ENCODE measurements at places on chromosomes 2 and 18.

DNA sequence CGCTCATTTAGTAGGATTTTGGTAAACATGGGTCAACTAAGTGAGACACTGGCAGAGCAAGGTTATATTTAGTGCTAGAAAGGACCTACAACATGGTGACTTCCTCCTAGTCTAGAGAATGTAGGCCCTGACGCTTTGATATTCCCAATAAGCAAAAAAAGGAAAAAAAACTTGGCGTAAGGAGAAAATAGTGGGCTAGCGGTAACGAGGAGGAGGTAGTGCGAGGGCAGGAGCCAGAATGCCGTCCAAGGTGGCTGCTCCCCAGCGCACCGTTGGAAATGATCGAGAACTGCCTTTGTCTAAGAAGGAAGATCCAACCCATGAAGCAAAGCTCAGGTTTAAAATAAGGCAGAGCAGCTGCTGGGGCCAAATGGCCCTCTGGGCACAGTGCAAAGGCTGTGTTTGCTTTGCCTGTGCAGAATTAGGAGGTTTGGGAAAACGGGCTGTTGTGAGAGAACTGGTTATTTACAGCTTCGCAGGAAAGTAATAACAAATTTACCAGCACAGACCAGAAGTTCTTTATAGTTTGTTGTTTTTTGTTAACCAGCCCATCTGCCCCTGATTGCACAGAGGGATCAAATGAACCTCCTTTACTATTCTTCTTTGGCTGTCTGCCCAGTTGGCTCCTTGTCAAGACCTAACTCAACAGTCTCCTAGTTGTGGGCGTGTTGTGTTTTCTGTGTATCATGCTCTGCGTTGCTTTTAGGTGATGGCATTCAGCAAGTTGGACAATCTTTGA lies 86.6 kb downstream of the ITGB1BP1 start:
- H3K27ac ChIP-seq = peak overlapping the region; percentile 64
- no peak overlapping the region for H3K4me3 ChIP-seq
- H3K27me3 ChIP-seq = no peaks in the 10 kb centered on the region
- H3K36me3 ChIP-seq = peaks cover 82% of the 10 kb centered on the region

DNA sequence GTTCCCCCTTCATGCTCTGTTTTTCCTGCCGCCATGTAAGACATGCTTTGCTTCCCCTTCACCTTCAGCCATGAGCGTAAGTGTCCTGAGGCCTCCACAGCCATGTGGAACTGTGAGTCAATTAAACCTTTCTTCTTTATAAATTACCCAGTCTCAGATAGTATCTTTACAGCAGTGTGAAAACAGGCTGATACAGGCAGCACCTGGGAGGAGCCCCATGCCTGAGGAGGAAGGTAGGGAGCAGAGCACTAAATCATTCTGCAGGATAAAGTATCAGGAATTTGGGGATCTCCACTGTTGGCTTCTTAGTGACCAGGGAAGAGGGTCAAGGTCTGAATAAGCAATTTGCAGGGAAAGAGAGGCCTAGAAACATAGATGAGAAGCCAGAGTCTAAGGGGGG lies 78.0 kb downstream of the KCNF1 start:
- H3K4me1 ChIP-seq = no peaks in the 10 kb centered on the region
- no peak overlapping the region for H3K4me3 ChIP-seq
- H3K27ac ChIP-seq = no peak overlapping the region
- DNase-seq = no peak

DNA sequence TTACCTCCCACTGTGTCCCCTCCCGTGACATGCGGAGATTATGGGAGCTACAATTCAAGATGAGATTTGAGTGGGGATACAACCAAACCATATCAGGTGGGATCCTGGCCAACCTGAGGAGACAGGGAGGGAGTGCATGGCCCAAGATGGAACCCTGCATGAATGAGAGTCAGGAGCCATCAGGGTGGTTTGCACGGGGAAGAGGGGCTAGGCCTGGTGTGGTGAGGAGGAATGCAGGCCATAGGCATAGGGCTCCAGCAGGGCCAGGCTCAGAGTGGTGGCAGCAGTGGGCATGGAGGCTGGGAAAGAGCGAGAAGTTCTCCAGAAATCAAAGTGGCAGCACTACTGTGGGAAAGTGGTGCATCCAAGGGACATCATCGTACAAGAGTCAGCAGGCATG lies 74.0 kb upstream of the BCL2L11 start:
- H3K4me3 ChIP-seq = no peak overlapping the region
- H3K27ac ChIP-seq = no peak overlapping the region
- DNase-seq = no peak
- H3K36me3 ChIP-seq = no peaks in the 10 kb centered on the region

GRCh38 chr2:132654335-132654734 lies 15.7 kb downstream of the LYPD1 start:
- no peak overlapping the region for H3K4me3 ChIP-seq
- DNase-seq = no peak
- no peaks in the 10 kb centered on the region for H3K4me1 ChIP-seq
- no peaks in the 10 kb centered on the region for H3K36me3 ChIP-seq
- no peak overlapping the region for H3K27ac ChIP-seq

DNA sequence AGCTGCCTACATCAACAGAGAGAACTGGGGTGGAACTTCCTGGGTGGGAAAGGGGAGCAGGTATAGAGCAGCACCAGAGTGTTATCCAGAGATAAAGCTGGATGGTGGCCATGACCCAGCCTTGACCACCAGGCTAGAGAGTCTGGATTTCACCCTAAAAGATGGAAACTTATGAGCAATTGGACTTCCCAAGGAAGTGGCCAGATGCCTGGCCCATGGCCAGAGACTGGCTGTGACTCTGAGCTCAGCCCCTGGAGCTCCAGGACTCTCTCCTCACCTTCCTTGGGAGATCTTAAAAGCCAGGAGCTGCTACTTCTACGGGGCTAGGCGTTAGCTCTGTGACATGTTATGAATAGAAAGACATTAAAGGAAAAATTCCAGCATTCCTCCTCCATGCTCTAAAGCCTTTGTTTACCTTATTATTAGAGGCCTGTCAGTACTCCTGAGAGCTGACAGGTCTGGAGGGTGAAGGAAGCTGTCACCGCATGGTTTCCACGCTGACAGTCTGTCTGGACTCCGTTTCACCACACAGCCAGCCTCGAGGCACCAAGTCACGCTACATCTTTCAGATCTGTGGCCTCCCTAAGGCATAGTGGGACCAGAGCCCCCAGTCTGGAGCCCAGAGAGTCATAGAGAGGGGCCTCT lies 260.0 kb upstream of the SIX2 start:
- DNase-seq = no peak
- H3K4me1 ChIP-seq = no peaks in the 10 kb centered on the region
- no peak overlapping the region for H3K4me3 ChIP-seq

DNA sequence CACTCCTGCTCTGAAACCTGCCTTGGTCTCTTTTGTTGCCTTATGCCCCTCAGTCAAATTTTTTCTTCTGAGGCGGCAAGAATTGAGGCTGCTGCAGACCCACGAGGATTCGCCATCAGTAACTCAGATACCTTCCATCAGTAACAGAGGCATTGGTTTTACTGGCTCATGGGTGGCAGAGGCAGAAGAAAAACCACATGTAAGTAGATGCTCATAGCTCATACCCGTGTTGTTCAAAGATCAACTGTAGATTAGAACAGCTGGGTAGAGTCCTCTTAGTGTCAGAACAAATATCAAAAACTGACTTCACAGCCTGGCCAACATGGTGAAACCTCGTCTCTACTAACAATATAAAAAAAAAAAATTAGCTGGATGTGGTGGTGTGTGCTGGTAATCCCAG lies 598.0 kb upstream of the SOX11 start:
- H3K4me3 ChIP-seq = no peak overlapping the region
- no peaks in the 10 kb centered on the region for H3K27me3 ChIP-seq
- no peak for DNase-seq
- H3K4me1 ChIP-seq = no peaks in the 10 kb centered on the region

- H3K4me3 ChIP-seq = no peak overlapping the region
- H3K4me1 ChIP-seq = peaks cover 26% of the 10 kb centered on the region
- no peak for DNase-seq
- H3K36me3 ChIP-seq = peaks cover 55% of the 10 kb centered on the region
- no peaks in the 10 kb centered on the region for H3K27me3 ChIP-seq
- peak overlapping the region; percentile 36 for H3K27ac ChIP-seq
These were observed 90.5 kb upstream of the ITGB6 start for GRCh38 chr2:160290598-160290997.

GRCh38 chr2:5984273-5984655 lies 292.1 kb downstream of the SOX11 start:
- H3K27ac ChIP-seq = no peak overlapping the region
- no peaks in the 10 kb centered on the region for H3K36me3 ChIP-seq
- H3K27me3 ChIP-seq = no peaks in the 10 kb centered on the region
- DNase-seq = no peak

DNA sequence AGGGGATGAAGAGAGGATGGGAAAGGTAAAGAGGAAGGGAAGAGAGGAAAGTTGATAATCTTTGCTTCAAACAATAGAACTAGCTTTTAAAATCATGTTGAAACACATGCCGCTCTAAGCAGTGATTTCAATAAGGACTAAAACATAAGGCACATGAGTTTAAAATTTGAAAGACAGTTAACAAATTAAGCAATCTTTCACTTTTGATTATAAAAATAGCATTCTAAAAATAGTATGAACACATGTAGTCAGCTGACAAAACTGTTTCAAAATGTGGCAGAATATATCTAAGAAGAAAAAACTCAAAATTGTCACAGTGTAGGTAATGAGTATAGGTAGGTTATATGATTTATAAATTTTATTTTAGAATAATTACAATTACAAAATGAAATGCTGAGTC lies 25.3 kb downstream of the PSME4 start:
- no peak for DNase-seq
- H3K27me3 ChIP-seq = no peaks in the 10 kb centered on the region
- H3K4me3 ChIP-seq = no peak overlapping the region
- H3K27ac ChIP-seq = no peak overlapping the region
- no peaks in the 10 kb centered on the region for H3K4me1 ChIP-seq
- H3K36me3 ChIP-seq = peaks cover 71% of the 10 kb centered on the region

DNA sequence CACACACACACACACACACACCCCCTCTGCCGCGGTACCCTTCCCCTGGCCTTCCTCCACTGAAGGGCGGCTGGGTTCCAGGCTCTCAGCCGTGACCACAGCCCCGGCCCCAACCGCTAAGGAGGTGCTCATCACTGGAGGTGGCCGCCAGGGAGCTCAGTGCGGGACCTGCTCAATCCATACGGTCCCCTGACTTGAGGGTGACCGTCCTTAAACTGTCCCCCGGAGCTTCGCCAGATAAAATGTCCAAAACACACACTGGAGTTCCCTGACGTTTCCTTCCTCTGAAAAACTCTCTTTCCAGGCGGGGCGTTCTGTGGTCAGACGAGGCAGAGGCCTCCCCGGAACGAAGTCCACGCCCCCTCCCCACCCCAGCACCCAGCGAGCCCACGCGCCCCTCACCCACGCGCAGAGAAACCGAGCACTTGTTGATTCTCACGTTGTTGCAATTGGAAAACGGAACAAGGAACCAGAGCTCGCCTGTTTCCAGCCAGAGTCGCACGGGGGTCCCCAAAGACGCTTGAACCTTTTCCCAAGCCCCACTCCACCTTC lies 1.4 kb downstream of the MBP start:
- H3K27me3 ChIP-seq = no peaks in the 10 kb centered on the region
- H3K4me1 ChIP-seq = peaks cover 34% of the 10 kb centered on the region
- H3K4me3 ChIP-seq = peak overlapping the region; percentile 68
- no peak for DNase-seq
- H3K36me3 ChIP-seq = peaks cover 10% of the 10 kb centered on the region
- H3K27ac ChIP-seq = peak overlapping the region; percentile 92

- no peak overlapping the region for H3K4me3 ChIP-seq
- H3K27me3 ChIP-seq = peaks cover 91% of the 10 kb centered on the region
- DNase-seq = no peak
- H3K4me1 ChIP-seq = no peaks in the 10 kb centered on the region
- no peak overlapping the region for H3K27ac ChIP-seq
- H3K36me3 ChIP-seq = no peaks in the 10 kb centered on the region
These were observed 14.0 kb downstream of the OTX1 start for GRCh38 chr2:63064661-63065060.

GRCh38 chr2:60708630-60709320 lies 47.3 kb upstream of the PAPOLG start:
- H3K36me3 ChIP-seq = no peaks in the 10 kb centered on the region
- H3K4me1 ChIP-seq = no peaks in the 10 kb centered on the region
- H3K4me3 ChIP-seq = no peak overlapping the region
- no peaks in the 10 kb centered on the region for H3K27me3 ChIP-seq
- DNase-seq = no peak
- H3K27ac ChIP-seq = no peak overlapping the region

DNA sequence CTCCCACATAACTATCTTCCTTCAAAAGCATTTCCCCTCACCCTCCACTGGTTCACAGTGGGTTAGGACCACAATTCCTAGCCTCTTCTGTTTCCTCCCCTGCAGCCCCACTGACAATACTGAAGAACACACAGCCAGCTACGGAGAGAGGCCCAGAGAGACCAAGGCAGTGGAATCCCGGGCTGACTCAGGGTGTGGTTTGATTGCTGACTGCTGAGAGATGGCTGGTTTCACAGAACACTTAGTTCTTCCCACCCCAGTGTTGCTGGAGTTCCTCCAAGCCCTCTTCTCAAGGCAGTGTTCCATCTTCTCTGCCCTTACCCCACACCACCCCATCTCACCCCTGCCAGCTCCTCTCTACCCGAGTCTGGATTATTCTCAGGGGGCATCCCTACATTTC lies 43.3 kb upstream of the ZFP36L2 start:
- H3K36me3 ChIP-seq = no peaks in the 10 kb centered on the region
- no peak for DNase-seq
- H3K27me3 ChIP-seq = no peaks in the 10 kb centered on the region
- no peak overlapping the region for H3K27ac ChIP-seq
- H3K4me1 ChIP-seq = no peaks in the 10 kb centered on the region

- no peak overlapping the region for H3K4me3 ChIP-seq
- DNase-seq = no peak
- no peaks in the 10 kb centered on the region for H3K4me1 ChIP-seq
- H3K36me3 ChIP-seq = no peaks in the 10 kb centered on the region
- no peaks in the 10 kb centered on the region for H3K27me3 ChIP-seq
- no peak overlapping the region for H3K27ac ChIP-seq
These were observed 121.8 kb downstream of the NXPH2 start for GRCh38 chr2:138658187-138658894.

DNA sequence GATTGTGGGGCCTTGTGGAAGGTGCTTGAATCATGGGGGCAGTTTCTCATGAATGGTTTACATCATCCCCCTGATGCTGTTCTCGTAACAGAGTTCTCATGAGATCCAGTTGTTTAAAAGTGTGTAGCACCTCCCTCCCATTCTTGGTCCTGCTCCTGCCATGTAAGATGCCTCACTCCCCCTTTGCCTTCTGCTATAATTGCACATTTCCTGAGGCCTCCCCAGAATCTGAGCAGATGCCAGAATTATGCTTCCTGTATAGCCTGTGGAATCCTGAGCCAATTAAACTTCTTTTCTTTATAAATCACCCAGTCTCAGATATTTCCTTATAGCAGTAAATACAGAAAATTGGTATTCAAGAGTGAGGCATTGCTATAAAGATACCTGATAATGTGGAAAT lies 15.6 kb upstream of the WDR75 start:
- H3K4me3 ChIP-seq = no peak overlapping the region
- no peaks in the 10 kb centered on the region for H3K36me3 ChIP-seq
- H3K27me3 ChIP-seq = no peaks in the 10 kb centered on the region
- no peak overlapping the region for H3K27ac ChIP-seq
- no peak for DNase-seq
- H3K4me1 ChIP-seq = no peaks in the 10 kb centered on the region
